Activated CD4-positive, alpha-beta memory T cell treated with anti-CD3 and anti-CD28 coated beads, Interleukin-2, amount 10 ng/mL, durations not matched to agents 7 days and 5 days (primary cell): ENCODE measurements at places on chromosomes 3 and 15. TPM values are rescaled to one million over a fixed set of nuclear protein-coding genes. Genes with fewer than 3 reads are reported as not detected.

GRCh38 chr15:31544361-31544760 lies 217.7 kb downstream of the KLF13 start:
- no peaks in the 10 kb centered on the region for H3K4me1 ChIP-seq
- H3K36me3 ChIP-seq, result no peaks in the 10 kb centered on the region
- no peak for DNase-seq
- H3K27ac ChIP-seq, result no peak overlapping the region

GRCh38 chr3:69199942-69200341 lies 77.5 kb upstream of the LMOD3 start:
- DNase-seq, result peak; percentile 30
- H3K27ac ChIP-seq, result peak overlapping the region; percentile 97
- H3K4me1 ChIP-seq, result peaks cover 70% of the 10 kb centered on the region
- H3K27me3 ChIP-seq, result no peaks in the 10 kb centered on the region

The GPR160 gene
- total RNA-seq, result 13.8 TPM

The SI gene
- total RNA-seq, result not detected

The SLC2A2 gene
- total RNA-seq, result not detected

GRCh38 chr3:160739079-160739478 lies 17.0 kb upstream of the PPM1L start:
- H3K27ac ChIP-seq, result no peak overlapping the region
- H3K27me3 ChIP-seq, result peaks cover 21% of the 10 kb centered on the region
- no peaks in the 10 kb centered on the region for H3K4me1 ChIP-seq
- DNase-seq, result no peak
- no peaks in the 10 kb centered on the region for H3K36me3 ChIP-seq

DNA sequence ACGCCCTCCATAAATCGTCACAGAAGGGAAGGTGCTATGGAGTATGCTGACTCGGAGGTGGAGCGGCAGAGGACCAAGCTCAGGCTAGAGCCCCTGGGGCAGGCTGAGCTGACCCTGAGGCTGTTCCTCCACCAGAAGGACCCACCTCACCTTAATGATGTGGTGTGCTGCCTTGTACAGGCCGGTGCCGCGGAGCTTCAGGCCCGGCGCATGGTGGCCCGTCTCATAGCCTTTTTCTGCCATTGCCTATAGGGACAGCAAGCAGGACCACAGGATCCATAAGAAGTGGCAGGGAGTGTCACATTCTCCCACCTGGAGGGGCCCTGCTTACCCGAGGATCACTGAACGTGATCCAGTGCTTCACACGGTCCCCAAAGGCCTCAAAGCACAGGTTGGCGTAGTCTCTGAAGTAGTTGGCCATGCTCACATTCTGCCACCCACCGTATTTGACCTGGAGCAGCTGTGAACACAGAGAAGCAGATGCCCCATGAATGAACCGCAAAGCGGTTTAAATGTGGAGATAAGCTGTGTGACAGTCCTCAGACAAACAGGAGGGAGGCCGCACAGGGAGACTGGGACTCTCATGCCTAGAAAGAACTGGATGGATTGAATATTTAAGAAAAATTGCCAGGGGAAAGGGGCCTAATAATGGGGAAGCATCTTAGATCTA lies 4.8 kb downstream of the LCTL start:
- no peak overlapping the region for H3K27ac ChIP-seq
- H3K27me3 ChIP-seq, result no peaks in the 10 kb centered on the region
- no peaks in the 10 kb centered on the region for H3K4me1 ChIP-seq
- no peaks in the 10 kb centered on the region for H3K36me3 ChIP-seq
- H3K4me3 ChIP-seq, result no peak overlapping the region
- no peak for DNase-seq

DNA sequence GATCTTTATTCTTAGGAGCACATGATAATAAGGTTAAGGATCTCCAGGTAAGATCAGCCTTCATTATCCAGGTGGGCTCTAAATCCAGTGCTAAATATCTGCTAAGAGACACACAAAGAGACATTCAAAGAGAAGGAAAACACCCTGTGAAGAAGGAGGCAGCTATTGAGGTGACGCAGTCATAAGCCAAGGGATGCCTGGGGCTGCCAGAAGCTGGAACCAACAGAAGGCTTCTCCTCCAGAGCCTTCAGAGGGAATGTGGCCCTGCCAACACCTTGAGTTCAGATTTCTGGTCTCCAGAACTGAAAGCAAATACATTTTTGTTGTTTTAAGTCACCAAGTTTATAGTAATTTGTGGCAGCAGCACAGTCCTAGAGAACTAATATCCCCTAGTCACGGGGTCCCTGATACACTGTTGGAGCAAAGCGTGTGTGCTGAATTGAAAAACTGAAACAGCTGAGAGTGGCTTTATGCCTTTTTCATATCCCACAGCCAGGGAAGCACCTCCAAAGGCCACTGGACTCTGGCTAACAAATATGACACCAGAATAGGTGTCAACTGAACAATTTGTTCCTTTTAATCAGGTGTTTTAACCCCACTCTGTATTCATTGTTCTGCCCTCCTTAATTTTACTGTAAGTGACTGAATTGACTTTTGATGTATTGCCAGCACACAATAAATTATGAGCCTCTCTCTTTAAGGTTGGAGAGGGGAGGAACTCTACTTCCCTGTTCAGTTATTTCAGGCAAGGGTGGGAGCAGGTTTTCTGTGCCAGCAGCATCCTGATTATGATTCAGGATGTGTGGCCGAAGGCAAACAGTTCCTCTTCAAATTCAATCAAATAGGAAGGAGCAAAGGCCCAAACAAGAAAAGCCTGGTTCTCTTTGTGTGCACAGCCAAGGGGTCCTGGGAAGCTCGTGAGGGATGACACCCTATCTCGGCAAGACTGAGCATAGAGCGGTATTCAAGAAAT lies 151.8 kb upstream of the HES1 start:
- peaks cover 47% of the 10 kb centered on the region for H3K27me3 ChIP-seq
- H3K36me3 ChIP-seq, result no peaks in the 10 kb centered on the region
- no peaks in the 10 kb centered on the region for H3K4me1 ChIP-seq
- H3K4me3 ChIP-seq, result no peak overlapping the region

DNA sequence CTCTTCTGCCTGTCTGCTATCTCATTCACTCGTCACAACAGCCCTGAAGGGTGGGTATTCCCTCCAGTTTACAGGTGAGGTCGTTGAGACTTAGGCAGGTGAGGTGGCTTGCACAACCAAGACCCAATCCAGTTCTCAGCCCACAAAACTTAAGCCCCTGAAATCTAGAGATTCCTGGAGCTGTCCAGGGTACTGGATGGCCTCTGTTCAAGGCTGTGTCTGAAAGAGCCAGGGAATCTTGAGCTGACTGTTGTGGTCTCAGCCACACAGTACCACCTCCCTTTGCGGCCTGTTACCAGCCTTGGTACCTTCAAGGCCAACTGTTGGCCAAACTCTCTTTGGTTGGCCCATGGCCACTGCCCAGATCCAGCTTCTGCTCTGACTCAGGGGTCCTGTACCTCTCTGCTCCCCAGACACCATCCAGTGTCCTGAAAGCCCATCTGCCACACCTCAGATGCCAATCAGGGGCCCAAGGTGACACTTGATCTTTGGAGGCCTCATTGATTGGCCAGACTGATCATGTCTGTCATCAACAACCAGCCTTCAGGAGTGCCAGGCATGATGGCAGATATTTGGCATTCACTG lies 10.9 kb upstream of the FAM107A start:
- H3K27me3 ChIP-seq, result peaks cover 48% of the 10 kb centered on the region
- no peaks in the 10 kb centered on the region for H3K36me3 ChIP-seq
- no peak for DNase-seq
- H3K27ac ChIP-seq, result no peak overlapping the region
- peaks cover 19% of the 10 kb centered on the region for H3K4me1 ChIP-seq
